Mammary epithelial cell (primary cell): ENCODE measurements at places on chromosomes 3 and 15.
A peak's percentile ranks its signal among the peaks of the same experiment; 100 is the strongest.

- DNase-seq, result no peak
Measured at GRCh38 chr15:54519577-54519976, 541.3 kb downstream of the UNC13C start.

- DNase-seq, result no peak
Measured at GRCh38 chr15:80138961-80139360, 13.8 kb upstream of the FAH start.

- DNase-seq, result no peak
Measured at GRCh38 chr3:175421902-175422301, 562.8 kb downstream of the NAALADL2 start.

GRCh38 chr15:49064281-49064653 is 18.0 kb upstream of the SECISBP2L start:
- DNase-seq, result no peak

DNA sequence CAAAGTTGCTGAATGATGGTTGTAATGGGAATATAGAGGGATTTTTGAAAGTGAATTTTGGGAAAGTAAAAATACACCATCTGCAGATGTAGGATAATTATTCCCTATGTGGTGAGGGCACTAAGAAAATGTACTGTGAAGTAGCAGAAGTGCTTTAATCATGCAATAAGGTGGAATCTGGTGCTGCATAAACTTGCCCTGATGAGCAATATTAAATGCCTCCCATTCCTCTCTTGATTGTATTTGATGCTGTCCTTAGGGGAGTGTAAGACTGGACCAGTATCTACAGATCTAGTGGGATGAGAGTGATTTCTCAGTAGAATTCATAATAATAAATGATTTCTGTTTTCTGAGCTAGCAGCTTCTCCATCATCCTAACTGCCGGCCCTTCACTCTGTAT is 47.7 kb upstream of the ATP2C1 start:
- peak; percentile 75 for DNase-seq

- no peak for DNase-seq
Measured at GRCh38 chr3:29353807-29354206, 72.9 kb downstream of the RBMS3 start.

DNA sequence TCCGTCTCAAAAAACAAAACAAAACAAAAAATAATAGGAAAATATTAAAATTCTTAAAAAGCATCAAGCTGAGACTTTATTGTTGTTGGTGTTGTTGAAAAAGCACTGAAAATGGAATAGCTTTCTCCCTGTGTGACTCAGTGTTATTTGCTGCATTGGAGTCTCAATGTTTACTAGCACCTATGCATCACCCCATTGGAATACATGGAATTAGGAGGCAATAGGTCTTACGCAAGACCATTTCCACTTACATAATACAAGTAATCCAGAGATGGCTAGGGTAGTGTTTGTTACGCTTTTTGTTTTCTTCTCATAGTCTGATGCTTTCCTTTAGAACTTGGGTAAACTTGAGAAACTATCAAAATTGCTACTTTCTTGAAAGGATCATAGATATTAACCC is 15.2 kb downstream of the GXYLT2 start:
- peak; percentile 65 for DNase-seq

DNA sequence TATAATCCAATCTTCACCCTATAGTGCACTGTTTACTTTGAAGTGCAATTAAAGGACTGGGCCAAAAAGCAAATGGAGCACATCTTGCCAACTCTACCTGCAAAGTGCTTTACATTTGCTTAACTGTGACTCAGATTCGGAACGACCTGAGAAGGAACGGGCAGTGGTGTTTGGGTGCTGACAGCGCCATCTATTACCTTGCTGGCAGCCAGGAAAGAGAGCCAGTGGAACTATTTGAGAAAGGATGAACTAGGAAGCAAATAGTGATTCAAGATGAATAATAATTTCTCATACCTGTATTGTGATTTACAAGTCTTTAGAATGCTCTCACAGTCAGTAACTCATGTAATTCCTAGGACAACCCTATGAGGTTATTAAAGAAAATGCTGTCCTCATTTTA is 312.9 kb downstream of the PDCD6IP start:
- DNase-seq, result no peak

GRCh38 chr3:65006300-65006739 is 318.5 kb upstream of the ADAMTS9 start:
- peak; percentile 30 for DNase-seq

DNA sequence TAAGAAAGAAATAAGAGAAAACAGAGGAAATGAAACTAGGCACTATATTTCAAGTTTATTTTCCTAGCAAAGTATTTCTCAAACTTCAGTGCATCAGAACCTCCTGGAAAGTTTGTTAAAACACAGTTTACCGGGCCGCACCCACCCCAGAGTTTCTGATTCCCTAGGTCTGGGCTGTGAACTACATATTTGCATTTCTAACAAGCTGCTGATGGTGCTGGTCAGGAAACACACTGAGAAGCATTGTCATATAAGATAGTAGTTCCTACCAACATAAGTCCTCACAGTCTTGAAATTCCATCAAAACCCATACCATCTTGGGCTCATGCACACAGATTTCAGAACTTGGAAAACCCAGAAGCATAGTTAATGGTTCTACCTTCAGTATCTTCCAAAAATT is 8.3 kb downstream of the SLC9A9 start:
- DNase-seq, result no peak

DNA sequence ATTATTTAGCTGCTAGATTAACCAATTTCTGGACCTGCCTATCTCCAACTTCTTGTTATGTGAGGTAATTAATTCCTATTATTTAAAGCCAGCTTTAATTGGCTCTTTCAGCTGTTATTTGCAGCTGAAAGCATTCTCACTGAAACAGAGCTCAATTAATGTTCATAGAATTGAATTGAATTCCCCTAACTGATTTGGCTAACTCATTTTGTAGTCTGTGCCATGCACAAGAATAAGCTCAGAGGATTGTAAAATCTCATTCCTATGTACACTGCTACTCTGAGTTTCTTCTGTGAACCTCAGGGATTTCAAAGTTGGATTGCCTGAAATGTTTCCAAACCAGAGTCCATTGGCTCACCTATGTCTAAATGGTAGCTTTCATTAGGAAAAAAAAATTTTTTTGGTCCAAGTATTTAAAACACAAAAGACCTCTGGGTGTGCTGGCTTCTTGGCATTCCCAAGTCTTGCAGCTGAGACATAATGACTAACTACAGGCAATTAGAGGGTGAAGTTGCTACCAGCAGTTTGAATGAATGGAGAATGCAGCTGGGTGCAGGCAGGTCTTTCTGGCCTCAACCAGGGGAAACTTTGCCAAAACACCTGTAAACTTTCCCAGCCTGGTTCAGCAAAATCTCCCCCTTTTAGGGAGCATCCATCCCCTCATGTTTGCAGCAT is 134.3 kb downstream of the EDEM1 start:
- DNase-seq, result no peak

- no peak for DNase-seq
Measured at GRCh38 chr3:17865631-17866030, 123.2 kb upstream of the TBC1D5 start.

DNA sequence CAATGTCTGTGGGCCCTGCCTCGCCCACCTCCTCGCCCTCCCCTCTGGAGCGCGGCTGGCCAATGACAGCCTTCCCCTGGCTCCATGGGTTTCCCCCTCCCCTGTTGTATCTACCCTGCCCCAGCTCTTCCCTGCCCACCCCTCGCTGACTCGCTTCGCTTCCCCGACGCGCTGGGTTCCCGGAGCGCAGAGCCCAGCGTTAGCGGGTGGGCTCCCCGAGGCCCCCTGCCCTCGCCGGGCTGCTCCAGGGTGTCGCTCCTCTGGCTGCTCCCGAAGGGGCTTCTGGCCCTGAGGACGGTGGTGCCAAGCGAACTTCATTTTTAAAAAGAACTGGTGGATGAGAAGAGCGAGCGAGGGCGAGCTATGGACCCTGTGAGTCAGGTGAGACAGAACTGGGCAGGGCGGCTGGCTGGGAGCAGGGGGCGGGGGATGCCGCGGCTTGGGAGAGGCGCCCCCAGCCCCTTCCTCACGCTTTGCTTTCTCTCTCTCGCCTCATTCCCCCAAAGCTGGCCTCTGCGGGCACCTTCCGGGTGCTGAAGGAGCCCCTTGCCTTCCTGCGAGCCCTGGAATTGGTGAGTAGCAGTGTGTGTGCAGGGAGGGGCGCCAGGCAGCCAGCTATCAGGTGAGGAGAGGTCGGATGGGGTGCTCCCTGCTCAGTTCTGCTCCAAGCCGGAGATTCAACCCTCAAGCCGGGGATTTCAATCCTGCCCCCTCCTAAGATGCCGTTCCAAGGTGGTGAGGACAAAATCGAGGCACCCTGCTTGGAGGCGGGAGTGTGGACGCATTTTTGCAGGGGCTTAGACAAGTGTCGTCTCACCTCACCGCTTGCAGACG is at the start of gene SYNPR:
Gene SYNPR, plus strand, starts transcription at position 138 of the 834 bp plus-strand sequence.
- DNase-seq, result no peak

DNA sequence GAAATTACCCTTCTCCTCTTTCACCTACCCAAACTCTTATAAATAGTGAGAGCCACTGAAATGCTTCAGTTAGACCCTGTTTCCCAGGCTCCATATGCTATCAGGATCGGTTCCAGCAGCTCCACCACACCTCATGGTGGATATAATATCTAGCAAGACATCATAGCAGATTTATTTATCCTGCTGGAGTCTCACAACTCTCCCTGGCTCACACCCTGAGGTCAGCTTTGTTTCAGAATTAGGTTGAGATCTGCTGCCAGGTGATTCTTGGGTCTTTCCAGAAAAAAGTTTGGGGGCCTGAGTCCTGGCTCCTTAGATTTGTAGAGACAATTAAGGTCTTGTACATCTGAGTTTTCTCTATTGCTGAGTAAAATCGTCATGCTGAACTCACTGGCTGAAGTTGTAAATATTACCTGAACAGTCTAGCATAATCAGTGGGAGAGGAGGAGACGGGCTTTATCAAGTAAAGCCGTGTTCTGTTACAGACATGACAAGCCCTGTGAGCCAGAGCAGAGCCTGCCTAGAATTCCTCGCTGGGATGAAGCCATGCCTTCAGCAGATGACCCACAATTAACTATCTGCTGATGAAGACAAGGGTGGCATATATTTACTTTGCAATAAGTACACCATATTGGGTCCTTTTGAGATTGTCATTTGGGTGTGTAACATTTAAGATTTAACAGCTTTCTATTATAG is 131.6 kb downstream of the STAC start:
- DNase-seq, result no peak

DNA sequence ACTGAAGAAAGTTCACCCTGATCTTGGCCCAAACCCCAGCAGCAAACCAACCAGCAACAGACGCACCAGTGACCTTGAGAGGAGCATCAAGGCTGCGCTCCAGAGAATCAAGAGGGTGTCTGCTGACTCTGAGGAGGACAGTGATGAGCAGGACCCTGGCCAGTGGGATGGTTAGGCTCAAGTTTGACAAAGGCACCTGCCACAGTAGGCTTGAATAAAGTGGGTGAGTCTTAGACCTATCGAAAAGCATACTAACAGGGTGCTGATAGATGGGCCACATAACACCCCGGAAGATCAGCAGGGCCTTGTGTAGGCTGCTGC is 23.9 kb downstream of the WHAMM start:
- DNase-seq, result no peak

- DNase-seq, result peak; percentile 84
Measured at GRCh38 chr3:99929745-99930139, 112.1 kb downstream of the CMSS1 start.

- DNase-seq, result no peak
Measured at GRCh38 chr3:13115576-13115910, 42.3 kb upstream of the IQSEC1 start.

DNA sequence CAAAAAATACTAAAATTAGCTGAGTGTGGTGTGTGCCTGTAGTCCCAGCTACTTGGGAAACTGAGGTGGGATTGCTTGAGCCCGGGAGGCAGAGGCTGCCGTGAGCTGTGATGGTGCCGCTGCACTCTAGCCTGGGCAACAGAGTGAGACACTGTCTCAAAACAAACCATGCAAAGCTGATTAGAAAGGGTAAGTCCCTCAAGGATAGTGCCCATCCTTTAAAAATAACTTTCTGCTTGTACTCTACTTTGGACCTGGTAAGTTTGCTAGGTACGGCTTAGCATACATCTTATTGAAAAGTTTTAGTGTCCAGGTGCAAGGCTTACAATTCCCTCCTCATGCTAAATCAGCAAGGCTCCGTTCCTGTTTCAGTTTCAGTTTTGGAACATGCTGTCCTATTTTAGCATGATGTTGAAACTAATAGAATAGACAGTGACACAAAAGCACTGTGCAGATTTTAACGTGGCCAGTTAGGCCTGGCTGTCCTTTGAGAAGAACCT is 21.4 kb downstream of the FEM1B start:
- DNase-seq, result no peak

DNA sequence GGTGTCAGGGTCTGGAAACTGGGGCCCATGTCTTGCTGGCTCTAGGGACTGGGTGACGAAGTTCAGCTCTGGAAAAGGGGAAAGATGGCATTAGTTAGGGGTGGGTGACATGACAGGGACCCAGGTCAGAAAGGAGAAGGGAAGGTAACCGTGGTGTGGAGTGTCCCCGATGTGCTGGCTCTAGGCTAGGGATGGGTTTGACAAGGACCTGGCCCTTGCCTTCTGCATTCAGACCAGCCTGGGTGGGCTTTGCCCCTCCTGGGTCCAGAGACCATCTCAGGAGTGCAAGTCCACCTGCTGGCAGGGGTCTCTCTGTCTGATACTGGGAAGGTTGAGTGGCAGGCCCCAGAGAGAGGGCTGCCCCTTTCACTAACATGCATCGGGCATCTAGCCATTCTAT is 28.7 kb upstream of the ATP2B2 start:
- no peak for DNase-seq

GRCh38 chr3:64501298-64501906 is 186.4 kb downstream of the ADAMTS9 start:
- no peak for DNase-seq

- DNase-seq, result no peak
Measured at GRCh38 chr3:11349446-11349845, 77.2 kb downstream of the ATG7 start.

GRCh38 chr15:73240866-73241499 is 127.8 kb downstream of the HCN4 start:
- DNase-seq, result peak; percentile 44

GRCh38 chr15:33756961-33757360 is 211.3 kb upstream of the CHRM5 start:
- DNase-seq, result no peak

DNA sequence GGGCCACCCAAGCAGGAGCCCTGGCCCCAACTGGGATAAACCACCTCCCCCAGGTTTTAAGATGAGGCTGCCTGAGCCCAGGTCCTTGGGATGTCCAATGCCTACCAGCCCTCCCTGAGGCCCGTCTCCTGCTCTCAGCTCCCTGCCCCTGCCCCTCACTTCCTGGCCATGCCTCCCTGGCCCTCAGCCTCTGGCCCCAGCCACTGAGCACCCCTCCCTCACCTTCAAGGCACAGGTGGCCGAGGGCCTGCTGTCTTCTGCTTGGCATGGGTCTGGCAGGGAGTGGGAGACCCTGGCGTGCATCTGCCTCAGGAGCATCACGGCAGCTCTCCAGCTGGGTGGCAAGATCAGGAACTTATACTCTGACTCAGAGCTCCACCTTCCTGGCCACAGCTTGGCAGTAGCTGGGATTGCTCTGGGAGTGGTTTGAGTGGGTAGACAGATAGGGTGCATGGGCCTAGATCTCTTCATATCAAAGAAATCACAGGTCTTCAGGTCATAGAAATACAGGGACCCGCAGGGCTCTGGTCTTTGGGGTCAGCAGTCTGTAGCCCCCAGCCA is at the start of gene PLA2G4E:
Gene PLA2G4E, minus strand, starts transcription at position 330 of the 561 bp plus-strand sequence. Its CDS starts 12 bp downstream, at position 318.
- DNase-seq, result peak; percentile 47
